ENCODE measurements at places on chromosomes 5 and 9.

GRCh38 chr5:16863469-16863946, 72.6 kb downstream of the MYO10 start:
- no peak for DNase-seq

DNA sequence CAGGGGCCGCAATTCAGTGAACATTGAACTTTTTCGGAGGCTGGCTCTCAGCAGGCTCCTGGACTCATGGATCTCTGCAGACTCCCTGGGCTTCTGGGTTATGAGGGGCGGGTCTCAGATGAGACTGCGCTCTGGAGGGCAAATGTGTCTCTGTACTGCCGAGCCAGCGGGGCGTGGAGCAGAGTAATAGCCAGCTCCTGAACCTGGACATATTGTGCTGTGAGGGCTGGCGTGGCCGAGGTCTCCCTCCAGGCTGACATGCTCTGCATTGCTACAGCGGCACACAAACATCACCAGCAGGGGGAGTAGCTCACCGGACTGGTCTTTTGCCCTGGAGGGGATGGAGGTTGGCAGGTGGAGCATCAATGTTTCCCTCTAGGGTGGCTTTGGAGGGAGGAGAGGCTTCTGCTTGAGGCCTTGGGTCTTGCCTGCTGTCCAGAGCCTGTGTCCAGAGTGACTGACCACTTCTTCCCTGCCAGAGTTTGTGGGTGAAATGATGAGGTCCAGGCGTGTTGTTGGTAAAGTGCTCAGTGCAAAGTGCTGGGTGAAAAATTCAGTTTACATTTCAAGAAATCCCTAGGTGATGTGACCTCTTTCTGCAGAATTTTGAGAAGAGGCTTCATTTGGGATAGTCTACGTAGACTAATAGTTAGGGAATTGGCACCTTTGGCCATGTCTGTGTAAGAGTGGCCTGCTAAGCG, 10.9 kb upstream of the GADD45G start:
- peak; percentile 60 for DNase-seq

DNA sequence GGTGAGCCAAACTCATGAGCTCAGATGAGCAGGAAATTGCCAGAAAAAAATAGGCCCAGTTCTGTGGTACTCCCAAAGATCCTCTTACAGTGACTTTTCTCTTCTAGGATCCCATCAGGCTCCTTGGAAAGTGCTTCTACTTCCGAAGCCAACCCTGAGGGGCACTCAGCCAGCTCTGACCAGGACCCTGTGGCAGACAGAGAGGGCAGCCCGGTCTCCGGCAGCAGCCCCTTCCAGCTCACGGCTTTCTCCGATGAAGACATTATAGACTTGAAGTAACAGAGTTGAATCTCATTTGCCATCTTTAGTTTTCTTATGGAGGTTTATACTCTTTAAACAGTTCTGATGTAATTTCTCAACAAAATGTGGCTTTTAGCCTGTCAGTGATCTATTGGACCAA, 4.0 kb upstream of the SLC2A8 start:
- DNase-seq = no peak

DNA sequence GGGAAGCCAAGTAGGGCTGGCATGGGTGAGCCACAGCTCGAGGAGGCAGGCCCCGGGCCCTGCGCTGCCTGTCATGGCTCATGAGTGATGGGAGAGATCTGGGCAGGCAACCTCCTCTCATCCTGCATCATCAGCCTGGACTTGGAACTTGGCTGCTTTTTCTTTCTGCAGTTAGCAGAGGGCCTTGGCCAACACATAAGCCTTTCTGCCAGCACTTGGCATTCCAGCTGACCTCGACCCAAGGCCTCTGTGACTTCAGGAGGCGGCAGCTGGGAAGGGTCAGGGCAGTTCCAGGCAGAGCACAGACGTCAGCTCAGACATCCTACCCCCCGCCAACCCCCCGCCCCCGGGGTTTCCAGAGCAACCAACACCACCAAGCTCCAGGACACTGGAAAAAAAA, 7.6 kb downstream of the S1PR3 start:
- DNase-seq = no peak
